ENCODE measurements at places on chromosomes 3 and 15. TPM values are rescaled to one million over a fixed set of nuclear protein-coding genes. Genes with fewer than 3 reads are reported as not detected.
A peak's percentile ranks its signal among the peaks of the same experiment; 100 is the strongest.

Gene RETNLB
- total RNA-seq, result not detected

Gene VGLL4
- total RNA-seq, result 78.3 TPM

Gene ZPLD1
- total RNA-seq, result 0.54 TPM

Gene KCNAB1
- 16.2 TPM for total RNA-seq

Gene LSMEM2
- total RNA-seq, result 0.36 TPM

Gene CDHR4
- not detected for total RNA-seq

Gene TNNC1
- total RNA-seq, result 0.64 TPM

GRCh38 chr3:97949110-97949485 is 23.1 kb downstream of the RIOX2 start:
- DNase-seq, result peak; percentile 16

- DNase-seq, result no peak
Measured at GRCh38 chr3:36606871-36607765, 157.2 kb downstream of the DCLK3 start.

DNA sequence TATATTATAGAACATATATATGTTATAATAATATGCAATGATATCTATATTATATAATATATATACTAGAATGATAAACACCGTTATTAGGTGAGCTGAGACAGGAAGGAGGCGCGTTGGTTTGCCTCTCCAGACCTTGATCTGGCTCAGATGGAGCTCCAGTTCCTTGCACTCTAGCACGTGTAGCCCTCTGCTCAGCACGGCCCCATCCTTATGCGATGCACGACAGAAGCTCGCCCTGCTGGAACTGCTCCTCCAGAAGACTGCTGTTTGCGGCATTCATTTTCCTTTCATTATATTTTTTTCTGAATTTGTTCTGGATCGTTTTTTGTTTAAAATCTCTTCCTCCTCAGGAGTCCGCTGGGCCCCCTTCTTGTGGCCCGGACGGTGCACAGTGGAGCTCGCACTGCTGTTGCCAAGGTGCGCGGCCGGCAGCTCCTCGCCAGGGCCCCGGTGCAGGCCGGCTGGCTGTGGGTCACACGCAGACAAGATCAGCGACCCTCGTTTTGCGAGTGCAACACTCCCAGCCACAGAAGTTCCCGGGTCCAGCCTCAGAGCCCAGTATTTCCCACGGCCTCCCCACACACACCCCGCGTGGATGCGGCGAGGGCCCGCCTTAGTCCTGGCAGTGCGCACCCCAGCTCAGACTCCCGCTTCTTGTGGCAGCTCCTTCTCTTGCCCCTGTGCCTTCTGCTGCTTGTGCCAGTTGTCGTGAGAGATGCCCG is 112.2 kb downstream of the CHL1 start:
- peak; percentile 14 for DNase-seq

DNA sequence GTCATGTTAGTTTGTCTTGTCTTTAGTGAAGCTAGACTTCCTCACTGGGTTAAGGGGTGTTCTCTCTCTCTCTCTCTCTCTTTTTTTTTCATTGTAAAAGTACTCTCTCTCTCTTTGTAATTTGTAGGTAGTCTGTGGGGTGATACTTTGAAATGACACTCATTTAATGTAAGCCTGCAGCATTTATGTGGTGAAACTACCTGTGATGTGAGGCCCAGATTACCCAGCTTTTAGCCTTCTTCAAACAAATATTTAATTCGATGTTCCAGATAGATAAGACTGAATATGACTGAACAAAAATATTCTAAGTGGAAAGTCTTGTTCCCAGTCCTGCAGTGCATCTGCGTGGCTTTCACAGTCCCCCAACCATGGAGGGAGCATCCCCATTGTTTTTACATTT is 49.7 kb downstream of the SQOR start:
- no peak for DNase-seq

- DNase-seq, result no peak
Measured at GRCh38 chr15:44591326-44591725, 54.4 kb downstream of the EIF3J start.

- DNase-seq, result no peak
Measured at GRCh38 chr3:126152901-126153694, 27.3 kb downstream of the ALDH1L1 start.

DNA sequence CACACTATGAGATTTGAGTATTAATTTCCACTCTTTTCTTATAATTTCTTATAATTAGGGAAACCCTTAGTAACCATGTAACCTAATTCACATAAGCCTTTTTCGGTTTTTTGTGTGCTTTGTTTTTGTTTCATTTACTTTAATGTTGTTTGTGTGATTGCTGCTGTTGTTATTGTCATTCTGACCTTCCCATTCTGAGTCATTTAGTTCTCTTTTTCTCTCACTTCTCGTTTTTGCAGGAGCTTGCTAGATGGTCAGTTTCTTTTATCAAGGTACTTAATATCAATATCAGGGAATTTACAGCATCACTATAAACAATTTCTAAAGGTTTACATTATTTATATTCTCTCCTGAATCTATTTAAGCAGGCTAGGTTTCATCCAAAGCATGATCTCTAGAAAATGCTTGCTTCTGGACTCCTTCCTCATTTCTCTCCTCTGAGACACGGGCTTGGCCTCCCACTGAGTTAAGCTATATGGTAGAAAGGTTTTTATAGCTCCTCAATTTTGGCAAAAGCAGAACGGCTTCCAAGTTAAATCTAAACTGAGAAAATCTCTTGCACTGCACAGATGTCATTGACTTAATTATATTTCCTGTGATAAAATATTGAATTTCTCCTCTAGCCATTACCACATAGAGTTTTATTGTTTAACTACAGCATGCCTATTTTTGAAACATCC is 534.2 kb downstream of the NSUN3 start:
- DNase-seq, result no peak

- DNase-seq, result no peak
Measured at GRCh38 chr3:109995377-109995776, 658.0 kb upstream of the DPPA4 start.

GRCh38 chr3:37957539-37957936 is 33.0 kb upstream of the VILL start:
- DNase-seq, result no peak

DNA sequence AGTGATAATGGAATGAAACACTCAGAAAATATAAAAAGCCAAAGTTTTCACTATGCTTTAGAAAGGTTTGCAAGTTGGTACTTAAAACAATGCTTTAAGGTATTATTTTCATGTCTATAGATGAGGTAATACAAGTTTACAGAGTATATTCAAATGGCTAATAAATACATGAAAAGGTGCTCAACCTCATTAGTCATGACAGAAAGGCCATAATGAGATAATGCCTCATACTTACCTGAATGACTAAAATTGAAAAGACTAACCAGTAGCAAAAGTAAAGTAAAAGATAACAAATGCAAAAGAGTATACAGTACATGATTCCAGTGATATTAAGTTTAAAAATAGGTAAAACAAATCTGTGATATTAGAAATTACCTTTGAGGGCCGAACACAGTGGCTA is 163.8 kb downstream of the SUCLG2 start:
- no peak for DNase-seq

GRCh38 chr3:38255627-38256026 is 10.0 kb upstream of the SLC22A13 start:
- no peak for DNase-seq

DNA sequence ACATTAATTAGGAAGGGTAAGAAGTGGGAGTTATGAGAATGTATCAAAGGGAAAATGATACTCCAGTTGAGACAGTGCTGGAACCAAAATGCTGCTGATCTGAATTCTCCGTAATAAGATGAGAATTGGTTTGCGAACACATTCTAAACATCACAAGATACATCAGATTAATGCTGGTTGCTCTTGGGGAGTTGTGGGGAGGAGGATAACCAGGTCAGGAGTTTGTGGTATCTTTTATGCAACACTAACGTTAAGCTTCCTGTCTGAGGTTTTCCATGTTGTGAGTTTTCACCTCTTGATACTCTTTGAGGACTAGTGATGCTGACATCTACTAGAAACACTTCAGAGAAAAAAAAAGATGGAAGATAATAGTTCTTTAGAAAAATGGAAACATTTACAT is 47.2 kb downstream of the PPARG start:
- no peak for DNase-seq

DNA sequence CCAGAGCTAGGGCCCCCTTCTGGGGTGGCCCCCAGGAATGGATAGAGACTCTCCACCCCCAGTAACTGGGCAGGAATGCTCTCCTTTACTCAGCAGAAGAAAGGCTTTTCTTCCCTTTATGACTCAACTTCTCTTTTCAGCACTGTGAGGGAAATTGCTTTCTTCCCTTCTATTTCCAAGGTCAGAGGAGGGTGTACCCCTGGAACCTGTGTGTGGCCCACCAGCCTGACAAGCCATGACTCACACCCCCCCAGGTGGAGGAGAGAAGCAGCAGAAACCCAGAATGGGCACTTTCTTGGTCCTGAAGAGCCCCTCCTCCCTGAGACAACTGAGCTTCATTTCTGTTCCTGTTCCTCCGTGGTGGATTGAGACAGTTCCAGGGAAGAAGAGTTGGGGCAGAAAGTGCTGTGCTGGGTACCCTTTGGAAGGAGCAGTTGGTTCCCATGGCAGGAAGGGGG is 2.7 kb upstream of the ANKRD63 start:
- no peak for DNase-seq

DNA sequence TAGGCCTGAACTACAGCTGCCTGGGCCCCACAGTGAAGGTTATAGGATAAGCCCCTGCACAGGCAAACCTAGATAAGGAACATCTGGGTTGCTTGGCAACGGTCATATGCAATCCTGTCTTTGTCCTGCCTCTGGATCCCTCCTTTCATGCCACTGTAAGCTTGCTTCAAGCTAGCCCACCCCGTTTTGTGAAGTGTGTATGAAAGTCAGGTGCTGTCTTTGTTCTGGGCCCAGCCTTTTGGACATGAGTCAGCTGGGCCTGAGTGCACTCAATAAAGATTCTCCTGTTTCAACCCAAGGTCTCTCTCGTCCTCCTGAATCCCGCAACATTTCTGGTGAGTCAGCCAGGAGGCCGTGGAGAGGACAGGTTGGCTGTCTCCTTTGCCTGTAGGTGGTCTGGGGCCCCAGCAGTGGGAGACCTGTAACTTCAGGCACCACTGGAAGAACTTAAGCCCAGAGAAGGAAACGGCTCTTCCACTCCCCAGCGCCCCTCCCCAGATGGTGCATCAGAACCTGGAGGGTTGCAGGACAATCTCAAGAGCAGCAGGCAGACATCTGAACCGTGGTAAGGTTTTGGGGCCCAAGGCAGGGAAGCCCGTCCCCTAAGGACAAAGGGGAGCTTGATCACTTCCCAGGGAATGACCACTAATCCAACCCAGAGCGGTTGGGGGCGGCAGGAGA is 8.3 kb upstream of the SLC9C1 start:
- no peak for DNase-seq

DNA sequence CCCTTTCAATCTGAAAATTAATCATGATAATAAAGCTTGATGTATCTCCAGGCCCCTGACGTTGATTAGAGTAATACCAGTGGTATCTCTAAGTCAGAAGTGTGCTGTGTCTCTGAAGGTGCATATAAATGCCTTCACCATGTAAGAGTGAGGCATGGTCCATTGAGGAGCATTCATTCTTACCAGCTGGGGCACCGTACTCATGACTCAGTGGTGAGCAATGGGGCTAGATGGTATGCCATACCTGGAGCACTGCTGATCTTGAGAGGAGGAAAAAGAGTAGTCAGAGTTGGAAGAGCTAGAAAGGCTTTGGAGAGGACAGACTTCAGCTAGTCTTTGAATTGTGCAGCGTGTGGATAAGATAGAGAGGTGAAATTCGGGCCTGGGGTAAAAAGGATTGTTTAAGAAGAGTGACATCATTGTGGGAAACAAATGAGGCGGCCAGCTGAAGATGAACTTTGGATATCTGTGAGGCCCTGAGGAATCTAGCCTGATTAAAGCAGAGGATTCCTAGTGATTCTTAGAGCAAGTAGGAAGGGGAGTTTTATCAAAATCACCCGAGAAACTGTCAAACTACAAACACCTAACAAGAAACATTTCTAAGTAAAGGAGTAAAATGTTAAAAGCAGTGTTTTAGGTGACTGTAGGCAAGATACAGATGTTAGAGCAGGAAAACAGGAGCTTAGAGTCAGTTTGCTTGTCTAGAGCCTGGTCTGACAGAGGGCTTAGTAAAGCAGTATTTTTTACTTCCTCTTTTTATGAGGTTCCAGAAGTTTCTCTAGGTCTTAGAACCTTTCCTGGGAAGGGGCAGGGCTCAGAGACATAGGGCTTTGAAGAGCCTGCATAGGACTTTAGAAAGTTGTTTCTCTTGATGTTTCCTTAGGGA is 13.6 kb downstream of the TMOD3 start:
- no peak for DNase-seq

GRCh38 chr3:168165390-168166269 is 69.9 kb upstream of the GOLIM4 start:
- DNase-seq, result peak; percentile 12

DNA sequence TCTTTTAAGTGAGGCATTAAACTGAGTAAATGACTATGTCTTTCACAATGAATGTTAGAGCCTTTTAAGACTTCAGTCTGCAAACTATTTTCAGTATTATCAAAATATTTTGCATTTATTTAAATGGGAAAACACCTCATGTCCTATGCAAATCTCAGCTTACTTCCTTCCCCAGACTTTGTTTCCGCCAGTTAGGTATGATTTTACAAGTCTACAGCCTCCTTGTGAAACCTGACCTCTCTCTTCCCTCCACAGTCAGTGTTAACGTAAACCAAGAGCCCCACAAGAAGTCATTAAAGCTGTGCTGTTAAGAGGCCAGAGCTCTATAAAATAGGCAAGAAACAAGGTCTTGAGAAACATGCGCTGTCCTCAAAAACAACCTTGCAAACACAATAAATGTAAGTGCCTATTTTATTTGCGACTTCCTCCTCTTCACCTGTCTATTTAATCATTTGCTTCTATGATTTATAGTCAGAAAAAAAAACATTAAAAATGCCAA is 48.3 kb downstream of the PRTG start:
- DNase-seq, result no peak

- no peak for DNase-seq
Measured at GRCh38 chr3:58085616-58086015, 77.4 kb downstream of the FLNB start.

All from cerebellum (tissue), 4 donors.